ENCODE measurements at places on chromosomes 6 and 20.
A peak's percentile ranks its signal among the peaks of the same experiment; 100 is the strongest.

- DNase-seq, result peak; percentile 33
These were observed 478.4 kb upstream of the SOX4 start for GRCh38 chr6:21115111-21115510.

DNA sequence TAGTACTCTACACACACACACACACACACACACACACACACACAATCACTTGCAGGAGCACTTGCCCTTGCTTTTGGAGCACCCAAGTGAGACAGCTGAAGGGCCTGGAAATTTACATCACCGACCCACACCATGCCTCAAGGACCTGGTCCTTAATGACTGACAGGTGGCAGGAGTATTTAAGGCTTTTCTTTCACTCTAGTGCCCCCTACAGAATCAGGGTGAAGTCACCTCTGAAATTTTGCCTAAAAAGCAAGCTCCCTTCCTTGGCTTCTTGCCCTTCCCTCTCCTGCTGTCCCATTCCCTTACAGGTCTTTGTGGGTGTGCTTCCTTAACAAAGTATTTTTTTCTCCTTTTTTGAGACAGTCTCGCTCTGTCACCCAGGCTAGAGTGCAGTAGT is 353.5 kb upstream of the IRAK1BP1 start:
- DNase-seq, result no peak

GRCh38 chr6:41599015-41599851 is 39.0 kb upstream of the MDFI start:
- no peak for DNase-seq

DNA sequence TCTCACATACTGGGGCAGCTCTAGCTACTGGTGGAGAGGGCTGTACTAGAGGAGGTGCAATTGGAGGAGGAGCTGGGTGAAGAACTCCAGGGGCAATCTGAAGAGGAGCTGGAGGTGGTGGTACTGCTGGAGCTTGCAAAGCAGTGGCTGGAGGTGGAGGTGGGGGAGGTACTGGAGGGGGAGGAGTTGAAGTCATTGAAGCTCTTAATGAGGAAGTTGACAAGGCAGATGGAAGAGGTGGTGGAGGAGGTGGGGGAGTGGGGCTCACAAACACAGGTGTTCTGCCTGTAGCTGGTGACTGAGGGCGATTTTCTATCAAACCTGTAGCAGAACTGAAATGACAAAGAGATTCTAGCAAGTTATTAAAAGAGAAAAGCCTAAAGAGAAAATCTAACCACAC is 77.6 kb downstream of the WASF1 start:
- no peak for DNase-seq

DNA sequence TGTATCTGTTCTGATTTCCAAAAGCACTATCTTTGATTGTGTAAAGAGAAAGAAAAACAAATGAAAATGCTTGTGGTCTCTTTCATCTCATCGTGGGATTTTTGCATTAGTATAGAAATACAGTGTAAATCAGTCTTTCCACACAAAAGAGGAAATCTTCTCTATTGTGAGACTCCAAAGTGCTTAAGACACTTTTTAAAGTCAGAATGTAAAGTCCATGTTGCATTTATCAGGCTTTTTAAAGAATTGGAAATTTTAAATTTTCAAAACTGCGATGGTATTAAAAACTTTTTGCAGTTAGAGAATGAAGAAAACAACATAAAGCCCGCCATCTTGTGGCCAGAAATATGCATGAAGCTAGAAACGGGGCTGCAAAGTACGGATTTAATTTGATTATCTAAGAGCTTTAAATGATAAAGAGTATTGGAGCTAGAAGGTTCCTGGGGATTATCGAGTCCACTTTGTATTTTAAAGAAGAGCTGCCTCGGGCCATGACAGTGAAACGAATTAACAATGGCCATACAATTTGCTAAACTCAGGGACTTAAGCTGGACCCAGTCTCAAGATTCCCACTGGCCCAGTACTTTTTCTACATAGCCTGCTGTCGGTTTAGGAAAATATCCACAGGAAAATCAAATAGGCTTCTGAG is 339.6 kb downstream of the ARHGAP18 start:
- DNase-seq, result peak; percentile 36

DNA sequence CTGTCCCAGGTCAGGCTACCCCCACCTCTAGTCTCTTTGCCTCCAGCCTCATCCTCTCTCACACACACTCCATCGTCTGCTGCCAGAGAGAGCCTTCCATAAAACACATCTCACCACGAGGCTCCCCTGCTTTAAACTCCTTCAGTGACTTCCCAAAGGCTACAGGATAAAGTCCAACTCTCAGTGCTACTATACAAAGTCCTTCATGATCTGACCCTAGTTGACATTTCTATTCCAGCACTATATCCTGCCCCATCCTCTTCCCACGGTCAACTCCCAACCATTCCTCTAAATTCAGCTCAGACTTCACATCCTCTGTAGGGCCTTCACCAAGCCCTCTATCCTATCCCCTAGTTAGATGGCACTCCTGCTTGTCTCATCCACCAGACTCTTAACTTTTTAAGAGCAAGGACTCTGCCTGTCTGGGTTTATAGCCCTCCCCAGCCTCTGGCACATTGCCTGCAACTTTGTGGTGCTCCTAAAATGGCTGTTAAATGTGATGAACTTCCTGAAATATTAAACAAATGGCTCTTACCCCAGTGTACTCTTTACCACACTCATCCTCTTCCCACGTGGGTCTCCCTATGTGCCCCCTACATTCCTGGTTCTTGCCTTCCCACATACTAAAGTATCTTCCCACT is 36.1 kb downstream of the KIF16B start:
- no peak for DNase-seq

DNA sequence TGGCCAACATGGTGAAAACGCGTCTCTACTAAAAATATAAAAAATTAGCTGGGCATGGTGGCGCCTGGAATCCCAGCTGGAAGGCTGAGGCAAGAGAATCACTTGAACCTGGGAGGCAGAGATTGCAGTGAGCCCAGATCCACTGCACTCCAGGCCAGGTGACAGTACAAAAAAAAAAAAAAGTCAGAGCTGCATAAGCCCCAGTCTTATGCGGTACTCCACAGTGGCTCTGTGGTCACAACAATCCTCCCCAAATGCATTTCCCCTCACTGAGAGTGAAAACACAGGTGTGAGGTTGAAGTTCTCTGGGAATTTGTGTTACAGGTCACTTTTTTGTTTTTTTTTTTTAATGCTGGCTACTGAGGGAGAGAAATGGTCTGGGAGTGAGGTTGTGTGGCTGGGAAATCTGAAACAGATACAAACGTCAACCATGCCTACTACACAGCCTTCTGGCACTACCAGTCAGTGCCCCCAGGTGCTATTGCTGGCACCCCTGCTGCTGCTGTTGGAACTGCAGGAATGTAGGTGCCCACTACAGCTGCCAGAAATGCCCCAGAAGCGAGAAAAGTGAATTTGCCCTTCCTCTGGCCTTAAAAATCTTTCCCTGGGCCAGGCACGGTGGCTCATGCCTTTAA is 5.7 kb downstream of the MRPS26 start:
- DNase-seq, result no peak

DNA sequence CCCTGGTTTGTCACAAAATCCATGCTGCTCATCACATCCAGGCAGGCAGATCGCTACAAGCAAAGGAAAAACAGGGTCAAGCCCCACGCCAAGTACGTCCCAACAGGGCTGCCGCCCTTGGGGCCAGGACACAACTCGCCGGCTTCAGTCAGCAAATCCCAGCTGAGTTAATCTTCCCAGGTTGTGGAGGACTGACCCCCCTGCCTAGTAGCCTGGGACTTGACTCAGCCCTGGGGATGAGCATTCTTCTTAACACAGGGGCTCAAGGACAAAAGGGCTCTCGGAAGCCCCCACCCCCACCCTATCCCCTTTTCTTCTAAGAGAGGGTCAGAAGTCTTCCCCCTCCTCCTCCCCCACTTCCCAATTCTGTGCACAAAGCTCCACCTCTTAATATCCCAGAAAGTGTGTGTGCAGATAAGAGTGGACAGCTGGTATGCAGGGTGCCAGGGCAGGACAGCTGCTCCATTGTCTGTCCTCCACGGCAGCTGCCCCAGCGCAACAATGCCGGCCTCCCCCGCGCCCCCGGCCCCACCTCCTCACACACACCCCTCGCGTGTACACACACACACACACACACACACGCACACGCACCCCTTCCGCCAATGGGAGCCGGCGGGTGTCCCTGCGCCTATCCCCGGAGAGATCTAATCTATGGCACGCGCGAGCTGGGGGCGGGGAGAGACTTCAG is 4.5 kb downstream of the DLL1 start:
- DNase-seq, result no peak

- DNase-seq, result no peak
These were observed 157.3 kb upstream of the ATXN1 start for GRCh38 chr6:16918586-16918985.

GRCh38 chr6:159461998-159462397 is 231.0 kb downstream of the SOD2 start:
- DNase-seq, result no peak

DNA sequence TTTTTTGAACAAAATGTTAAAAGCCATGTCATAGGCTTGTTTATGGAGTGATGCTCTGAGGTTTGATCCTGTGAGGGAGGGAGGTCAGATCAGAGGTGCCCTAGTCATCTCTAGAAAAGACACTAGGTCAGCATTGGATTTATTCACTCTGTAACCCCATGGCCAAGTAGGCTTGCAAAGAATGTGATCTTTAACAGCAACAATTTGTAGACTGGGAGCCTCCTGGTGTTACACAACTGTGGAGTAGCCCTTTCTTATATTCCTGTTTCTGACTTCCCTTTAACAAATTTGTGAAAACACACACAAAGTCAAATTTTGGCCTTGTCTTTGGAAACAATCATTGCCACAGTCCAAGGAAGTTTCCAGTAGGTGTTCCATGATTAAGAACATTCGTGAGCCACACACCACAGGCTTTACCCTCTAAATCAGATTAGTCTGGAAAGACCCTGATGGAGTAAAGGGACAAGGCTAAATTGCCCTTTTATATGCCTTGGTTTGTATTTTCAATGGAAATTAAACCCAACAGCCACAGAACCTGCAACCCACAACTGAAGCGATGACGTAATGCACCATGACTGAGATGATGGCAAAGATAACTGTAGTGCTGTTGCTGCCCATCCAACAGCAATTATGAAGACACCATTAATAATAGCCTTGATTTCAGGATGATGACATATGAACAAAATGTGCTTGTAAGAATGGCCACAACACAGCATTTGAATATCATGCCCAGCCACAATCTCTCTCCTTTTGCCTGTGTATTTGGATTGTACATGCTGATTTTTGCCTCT is 22.1 kb downstream of the SCP2D1 start:
- DNase-seq, result no peak

DNA sequence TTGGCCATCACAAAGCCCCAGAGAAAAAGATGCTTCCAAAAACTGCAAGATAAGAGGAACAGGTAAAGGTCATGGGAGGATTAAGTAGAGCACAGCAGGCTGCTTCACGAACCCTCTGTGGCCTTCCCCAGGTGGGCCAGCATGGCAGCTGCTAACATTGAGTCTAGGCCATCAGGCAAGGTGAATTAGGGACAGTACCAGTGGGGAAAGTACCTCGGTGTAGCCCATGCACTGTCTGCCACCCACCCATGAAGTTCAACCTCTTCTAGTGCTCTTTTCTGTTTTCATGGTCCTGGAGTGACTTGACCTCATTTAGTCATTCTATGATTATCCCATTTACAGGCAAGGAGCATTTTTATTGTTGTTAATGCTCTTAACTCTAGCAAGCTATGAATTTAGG is 108.6 kb upstream of the DUSP22 start:
- DNase-seq, result no peak

- DNase-seq, result no peak
These were observed 4.0 kb downstream of the MDGA1 start for GRCh38 chr6:37693546-37694250.

DNA sequence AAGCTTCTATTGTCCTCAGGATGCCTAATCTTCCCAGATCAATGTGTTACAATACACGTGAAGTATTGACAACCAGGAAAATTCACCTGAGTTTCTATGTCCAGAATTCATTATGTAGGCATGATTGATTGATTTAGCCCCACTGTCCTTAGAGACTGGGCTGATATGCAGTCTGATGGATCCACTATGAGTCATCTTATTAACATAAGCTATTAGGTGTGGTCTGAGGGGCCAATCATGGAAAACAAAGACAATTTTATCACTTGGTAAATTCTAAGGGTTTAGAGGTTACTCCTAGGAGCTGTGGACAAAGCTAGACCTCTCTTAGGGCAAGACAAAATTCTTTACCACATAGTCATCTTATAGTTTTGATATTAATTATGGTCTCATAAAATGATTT is 41.3 kb upstream of the SLC35B3 start:
- DNase-seq, result no peak
